ENCODE measurements at places on chromosomes 16 and 17.

DNA sequence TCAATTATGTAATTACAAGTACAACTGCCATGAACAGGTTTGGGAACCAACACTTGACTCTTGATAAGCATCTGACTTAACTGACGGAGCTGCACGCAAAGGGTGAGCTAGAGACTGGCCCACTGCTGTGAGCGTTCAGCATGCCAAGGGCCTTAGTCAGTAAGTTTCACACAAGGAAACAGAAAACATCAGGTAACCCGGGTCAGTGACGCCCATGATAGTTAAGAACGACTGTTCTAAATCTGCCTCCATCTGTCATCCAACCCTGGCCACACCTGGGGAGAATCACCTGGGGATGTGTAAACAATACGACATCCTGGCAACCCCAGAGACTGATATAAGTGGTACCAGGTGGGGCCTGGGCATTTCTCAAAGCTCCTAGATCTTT lies 12.3 kb downstream of the SMIM5 start:
- DNase-seq = no peak

DNA sequence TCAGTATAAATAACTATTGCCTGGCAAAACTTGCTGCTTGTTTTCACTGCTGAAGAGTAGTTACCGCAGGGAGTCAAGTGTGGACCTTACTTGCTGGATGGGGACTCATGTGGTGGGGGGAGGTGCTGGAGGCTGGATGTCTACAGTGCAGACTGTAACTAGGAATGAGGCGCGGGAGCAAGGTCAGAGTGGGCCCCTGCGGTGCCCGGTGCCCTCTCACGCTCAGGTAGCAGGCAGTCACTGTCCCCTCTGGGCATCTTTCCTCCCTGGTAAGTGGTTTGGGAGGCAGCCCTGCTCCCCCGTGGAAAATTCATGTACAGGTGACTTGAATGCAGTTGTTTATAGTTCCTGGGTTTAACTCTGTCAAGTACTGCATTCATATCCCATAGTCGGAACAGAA lies 4.6 kb downstream of the EMC8 start:
- DNase-seq = no peak

- no peak for DNase-seq
Observed at GRCh38 chr16:56090076-56090475, 101.2 kb upstream of the GNAO1 start.

GRCh38 chr17:49699966-49700575 lies 7.7 kb downstream of the SLC35B1 start:
- no peak for DNase-seq

- peak; percentile 55 for DNase-seq
Observed at GRCh38 chr17:59154292-59154720, 680 bp downstream of the SKA2 start.

DNA sequence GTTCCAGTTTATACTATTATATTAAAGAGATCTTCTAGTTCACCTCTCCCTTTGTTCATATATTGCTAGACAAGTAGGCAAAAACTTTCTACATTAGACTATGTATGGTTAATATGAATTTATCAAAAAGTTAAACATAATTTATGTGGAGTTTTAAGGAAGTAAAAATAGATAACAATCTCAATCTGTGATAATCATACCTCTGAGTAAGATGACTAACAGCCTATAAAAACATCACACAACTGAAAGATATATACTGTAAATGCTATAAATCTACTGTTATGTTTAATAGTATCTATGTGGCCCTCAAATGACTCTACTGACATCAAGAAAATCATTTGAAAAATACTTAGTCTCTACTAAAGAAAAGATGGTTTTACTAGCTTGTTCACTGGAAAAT lies 37.1 kb downstream of the AP1G1 start:
- DNase-seq = no peak

DNA sequence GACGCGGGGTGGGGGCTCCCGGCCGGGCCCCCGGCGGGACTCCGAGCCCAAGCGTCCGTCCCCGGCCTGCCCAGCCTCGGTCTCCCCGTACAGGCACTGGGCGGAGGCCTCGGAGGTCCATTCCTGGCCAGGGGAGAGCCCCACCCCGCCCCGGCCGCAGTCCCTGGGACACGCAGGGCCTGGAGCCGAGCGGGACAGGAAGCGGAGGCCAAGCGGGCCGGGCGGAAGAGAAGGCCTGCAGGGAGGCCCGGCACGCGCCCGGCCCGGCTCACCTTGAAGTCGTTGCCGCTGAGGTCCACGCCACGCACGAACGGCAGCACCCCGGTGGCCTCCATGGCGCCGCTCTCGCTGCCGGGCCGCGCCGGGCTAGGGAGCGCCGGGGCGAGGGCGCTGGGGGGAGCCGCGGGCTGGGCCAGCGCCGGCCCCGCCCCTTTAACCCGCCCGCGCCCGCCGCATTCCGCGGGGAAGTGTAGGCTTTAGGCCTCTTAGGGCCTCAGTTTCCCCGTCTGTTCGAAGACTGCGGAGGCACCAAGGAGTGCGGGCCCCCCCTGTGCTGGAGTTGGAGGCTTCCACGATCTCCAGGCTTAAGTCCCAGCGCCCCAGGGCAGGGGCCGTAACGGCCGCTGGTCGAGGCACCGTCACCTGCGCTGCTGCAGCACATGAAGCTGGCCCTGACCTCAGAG lies at the start of gene FLII:
Gene FLII, minus strand, starts transcription at position 383 of the 683 bp plus-strand sequence. Its CDS starts 48 bp downstream, at position 335.
- peak; percentile 67 for DNase-seq

DNA sequence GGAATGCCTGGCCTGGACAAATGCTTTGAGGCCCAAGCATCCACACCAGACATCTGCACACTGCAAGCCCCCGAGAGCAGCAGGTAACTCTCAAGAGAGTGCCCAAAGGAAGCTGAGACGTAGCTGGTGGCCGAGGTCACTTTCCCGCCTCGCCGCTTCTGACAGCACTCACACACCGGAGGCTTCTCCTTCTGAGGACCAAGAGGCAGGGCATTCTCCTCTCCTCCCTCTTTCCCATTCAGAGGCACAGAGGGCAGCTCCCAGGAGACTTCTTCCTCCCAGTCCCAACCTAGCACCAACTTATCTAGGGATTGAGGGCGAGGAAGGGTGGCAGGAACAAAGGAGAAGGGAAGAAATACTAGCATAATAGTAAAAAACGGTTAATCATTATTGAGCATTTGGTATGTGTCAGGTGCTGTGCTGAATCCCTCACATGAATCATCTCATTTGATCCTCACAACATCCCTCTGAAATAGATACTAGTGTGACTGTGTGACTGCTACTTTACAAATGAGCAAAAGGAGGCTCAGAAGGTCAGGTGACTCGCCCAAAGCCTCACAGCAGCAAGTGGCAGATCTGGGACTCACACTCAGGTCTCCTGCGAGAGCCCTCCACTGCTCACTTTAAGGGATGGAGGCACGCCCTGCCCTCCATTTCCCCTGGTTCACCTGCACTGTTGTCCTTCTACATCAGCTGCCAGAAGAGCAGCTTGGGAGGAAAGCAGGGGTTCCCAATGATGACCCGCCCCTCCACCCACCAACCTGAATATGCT lies 41.8 kb downstream of the MYO18A start:
- DNase-seq = no peak

DNA sequence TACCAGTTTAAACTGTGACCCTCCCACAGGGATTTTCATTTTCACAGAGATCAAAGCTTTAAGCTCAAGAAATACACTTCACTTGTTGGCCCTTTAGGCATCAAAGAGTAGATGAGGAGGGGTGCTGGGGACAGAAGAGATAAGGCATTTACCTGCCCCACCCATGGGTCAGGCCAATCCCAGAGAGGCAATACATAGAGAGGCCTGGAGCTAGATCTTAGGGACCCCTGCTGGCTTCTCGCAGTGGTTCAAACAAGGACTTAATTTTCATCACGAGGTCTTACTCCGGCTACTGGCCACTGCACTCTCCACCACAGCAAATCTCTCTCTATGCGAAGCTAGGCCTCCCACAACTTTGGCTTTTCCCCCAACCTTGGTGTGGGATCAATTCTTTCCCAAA lies 46.6 kb downstream of the NOG start:
- DNase-seq = no peak

Measured in liver (tissue), 10 donors.